ENCODE measurements at places on chromosomes 7 and 10.

- DNase-seq: no peak
These were observed 81.4 kb downstream of the ABLIM1 start for GRCh38 chr10:114576716-114577115.

GRCh38 chr7:142697270-142697669 is 52.0 kb upstream of the PRSS1 start:
- no peak for DNase-seq

DNA sequence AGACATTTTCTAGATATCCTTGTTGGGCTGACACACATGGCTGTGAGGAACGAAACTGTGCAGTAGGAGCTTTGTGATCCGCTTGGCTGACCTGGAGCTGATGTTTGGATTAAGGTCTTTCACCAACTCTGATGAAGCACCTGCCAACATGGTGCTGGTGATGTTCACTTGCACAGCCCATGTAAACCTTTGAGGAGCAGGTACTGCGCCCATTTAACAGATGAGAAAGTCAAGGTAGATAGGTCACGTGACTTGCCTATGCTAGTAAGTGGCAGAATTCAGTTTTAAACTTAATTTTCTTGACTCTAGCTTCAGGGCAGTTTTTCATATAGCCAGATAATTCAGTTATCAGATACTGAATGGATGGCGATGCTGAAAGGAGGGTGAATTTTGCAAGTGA is 351.9 kb downstream of the RPS24 start:
- no peak for DNase-seq

- no peak for DNase-seq
These were observed 199.8 kb downstream of the JCAD start for GRCh38 chr10:29859521-29860130.

GRCh38 chr7:30241767-30242166 is 42.6 kb upstream of the ZNRF2 start:
- no peak for DNase-seq

DNA sequence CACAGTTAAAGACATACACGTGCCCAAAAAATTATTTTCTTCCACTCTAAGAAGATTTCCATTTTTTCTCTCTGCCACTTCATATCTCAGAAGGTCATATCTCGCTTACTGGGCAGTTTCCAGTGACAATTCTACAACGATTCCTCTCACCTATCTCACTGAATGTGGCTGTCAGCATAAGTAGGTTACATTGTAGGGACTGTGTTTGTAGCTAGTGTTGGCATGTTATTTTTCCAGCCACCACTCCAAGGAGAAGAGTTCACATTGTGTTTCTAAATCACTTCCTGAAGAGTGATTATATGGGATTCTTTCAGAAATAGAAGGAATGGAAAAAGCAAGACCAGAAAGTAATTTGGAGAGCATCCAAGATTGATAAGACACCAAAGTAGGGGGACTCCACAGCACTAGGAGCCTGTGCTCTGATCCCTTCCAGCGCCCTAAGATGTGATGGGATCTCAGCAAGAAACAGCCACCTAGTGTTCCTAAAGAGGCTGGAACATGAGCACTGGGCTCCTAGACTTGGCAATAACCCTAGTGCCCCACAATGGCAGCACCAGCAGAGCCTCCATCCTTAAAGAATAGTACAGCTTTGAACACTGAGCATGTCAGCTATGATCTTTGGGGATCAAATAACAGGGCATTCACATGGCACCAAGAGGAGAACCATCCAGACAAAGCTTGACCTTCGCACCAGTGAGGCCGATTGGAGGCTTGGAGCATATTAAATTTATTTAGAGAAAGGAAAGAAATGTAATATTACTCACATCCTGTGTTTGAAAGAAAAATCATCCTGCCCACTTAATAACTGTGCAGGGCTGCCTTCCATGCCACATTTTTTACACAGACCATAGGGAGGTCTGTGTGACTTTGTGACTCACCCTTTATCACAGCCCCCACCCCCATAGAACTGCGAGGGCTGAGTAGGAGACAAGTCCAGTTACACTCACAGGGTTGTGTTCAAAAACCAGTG is 51.8 kb downstream of the CAV1 start:
- DNase-seq: no peak

GRCh38 chr7:157622000-157622399 is 285.2 kb downstream of the DNAJB6 start:
- no peak for DNase-seq

DNA sequence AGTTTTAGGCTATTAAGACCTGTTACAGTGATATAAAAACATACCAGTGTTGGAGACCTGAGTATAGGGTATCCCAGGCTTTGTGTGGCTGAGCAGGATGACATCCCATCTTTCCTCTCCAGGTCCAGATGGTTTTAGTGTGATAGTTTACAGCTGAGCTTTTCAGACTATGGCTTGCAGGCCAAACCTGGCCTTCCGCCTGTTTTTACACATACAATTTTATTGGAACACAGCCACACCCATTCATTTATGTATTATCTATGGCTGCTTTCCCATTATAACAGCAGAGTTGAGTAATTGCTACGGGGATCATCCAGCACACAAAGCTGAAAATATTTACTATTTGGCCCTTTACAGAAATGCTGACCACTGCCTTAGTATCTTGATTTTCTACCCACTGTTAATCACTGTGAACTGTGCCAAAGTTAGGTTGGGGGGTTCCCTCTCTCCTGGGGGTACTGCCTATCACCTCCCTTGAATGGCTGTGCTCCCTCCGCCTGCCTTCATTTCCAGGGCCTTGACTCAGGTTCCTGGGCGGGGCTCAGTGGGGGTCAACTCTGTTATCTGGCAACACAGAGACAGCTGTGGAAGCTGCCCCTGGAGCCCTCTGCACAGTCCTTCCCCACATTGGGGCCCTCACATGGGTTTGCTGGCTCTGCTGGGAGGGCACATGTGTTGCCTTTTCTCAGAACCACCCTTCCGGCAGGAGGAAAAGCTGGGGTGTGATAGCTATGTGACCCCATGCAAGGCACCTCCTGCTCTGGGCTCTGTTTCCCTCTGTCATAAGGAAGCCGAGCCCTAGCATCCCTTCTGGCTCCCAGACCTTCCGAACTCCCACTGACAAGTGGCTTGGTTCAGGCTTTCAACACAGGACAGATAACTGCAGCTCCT is 40.3 kb upstream of the SH2D4B start:
- no peak for DNase-seq

- peak; percentile 51 for DNase-seq
These were observed 7.4 kb downstream of the INPP5A start for GRCh38 chr10:132544744-132545658.

DNA sequence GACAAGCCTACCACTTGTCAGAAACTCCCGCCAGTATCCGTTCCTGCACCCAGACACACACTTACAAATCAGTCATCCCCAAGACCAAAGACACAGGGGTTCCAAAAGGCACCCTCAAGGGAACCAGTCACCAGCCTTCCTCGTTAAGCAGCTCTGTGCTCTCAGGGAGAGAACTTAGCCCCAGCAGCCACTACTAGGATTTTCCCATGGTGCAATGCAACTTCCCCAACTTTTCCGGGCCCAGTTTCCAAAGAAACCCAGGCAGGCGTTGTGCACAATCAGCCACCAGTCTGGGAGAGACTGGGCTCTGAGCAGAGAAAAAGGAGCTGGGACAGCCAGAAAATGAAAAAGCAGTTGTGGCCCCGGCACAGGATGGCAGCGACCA is 1.2 kb downstream of the DLG5 start:
- no peak for DNase-seq

DNA sequence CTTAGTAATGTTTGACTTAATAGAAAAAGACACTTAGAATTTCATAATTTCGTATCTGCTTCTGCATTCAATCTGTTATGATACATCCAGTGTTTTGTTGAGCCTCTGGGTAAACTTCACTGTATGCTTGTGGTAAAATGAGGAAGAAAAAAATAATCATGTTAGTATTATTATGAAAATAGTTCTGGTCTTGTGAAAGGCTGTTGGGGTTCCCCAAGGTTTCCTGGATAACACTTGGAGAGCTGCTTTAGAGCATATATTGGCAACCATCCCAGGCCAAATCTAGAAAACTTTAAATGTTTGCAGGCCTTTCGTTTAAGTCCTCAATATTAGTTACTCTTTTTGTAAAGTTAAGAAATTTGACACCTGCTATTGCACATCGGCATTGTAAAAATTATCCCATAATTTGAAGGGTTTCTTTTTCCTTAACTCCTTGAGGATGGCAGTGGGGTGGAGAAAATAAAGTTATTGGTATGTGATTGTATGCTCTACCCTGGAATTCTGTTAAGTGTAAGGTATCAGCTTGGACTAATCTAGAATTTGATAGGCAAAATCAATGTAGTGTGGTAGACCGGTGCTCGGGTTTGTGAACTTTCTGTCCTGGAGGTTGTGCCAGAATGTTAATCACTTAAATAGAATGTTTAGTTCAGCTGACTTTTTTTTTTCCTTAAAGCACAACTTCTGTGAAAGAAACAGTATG is 54.5 kb downstream of the WAC start:
- DNase-seq: no peak

- no peak for DNase-seq
These were observed 91.2 kb upstream of the RET start for GRCh38 chr10:42985436-42986316.

- DNase-seq: no peak
These were observed 797 bp upstream of the STMP1 start for GRCh38 chr7:135661311-135662122.

GRCh38 chr10:28020080-28020860 is 21.4 kb upstream of the ODAD2 start:
- DNase-seq: no peak

DNA sequence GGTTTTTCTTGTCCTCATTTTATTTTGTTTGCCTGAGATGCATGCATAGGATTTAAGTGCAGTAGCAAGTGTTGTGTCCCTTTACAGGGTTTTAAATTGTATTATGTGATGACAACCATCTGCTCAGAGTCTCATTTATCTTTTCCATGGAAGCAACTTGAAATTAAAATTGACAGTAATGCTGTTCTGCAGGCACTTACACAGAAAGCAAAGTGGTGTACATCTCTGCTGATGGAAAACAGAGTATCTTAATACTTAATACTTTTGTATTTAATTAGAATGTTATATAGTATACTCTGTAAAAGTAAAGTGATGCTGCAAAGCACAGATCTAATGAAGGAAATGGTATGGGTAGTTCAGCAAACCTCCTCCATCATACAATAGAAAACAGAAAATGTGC is 482.9 kb downstream of the POM121L12 start:
- DNase-seq: no peak

- no peak for DNase-seq
These were observed 325.7 kb downstream of the GATA3 start for GRCh38 chr10:8379906-8380832.

- no peak for DNase-seq
These were observed 9.5 kb downstream of the STK32C start for GRCh38 chr10:132298038-132298881.

GRCh38 chr10:52440612-52441285 is 126.7 kb downstream of the DKK1 start:
- DNase-seq: no peak

- no peak for DNase-seq
These were observed 41.3 kb downstream of the ARID5B start for GRCh38 chr10:61942604-61943461.

DNA sequence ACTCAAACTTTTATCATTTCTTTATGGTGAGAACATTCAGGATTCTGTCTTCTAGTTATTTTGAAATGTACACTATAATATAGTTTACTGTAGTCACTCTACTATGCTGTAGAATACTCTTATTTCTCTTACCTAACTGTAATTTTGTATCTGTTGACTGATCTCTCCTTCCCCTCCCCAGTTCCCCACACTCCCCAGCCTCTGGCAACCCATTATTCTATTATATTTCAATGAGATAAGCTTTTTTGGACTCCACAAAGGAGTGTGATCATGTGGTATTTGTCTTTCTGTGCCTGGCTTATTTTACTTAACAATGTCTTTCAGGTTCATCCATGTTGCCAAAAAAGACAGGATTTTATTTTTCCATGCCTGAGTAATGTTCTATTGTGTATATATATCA is 71.4 kb upstream of the DYNC1I1 start:
- DNase-seq: no peak

- DNase-seq: no peak
These were observed 46.9 kb upstream of the SEPTIN7 start for GRCh38 chr7:35753761-35754603.

DNA sequence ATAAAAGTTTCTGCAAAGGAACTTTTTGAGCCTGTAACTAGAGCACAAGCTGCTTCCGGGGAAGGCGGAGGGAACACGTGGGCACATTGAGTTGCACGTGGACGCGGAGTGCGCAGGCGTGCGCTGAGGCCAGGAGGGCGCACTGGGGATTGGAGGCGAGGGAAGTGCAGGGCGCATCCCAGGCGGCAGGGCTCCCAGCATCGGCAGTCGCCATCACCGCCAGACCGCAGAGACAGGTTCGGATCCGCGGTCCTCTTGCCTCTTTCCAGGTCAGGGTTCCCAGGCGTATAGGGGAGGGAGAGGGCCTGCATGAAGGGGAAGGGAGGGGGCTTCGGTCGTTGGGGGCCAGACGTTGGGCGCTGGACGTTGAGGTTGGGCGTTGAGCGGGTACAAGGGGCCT is at the start of gene TDRD1:
TDRD1 (plus strand) TSS at position 206 of the 400 bp plus-strand sequence. CDS start 8,479 bp downstream, outside the sequence.
- no peak for DNase-seq

GRCh38 chr10:84876116-84876999 is 548.0 kb downstream of the CCSER2 start:
- DNase-seq: no peak

- no peak for DNase-seq
These were observed 158.8 kb upstream of the GRB10 start for GRCh38 chr7:50941525-50941924.

- DNase-seq: no peak
These were observed 130.0 kb downstream of the THSD7A start for GRCh38 chr7:11701829-11702560.

- no peak for DNase-seq
These were observed 281.9 kb downstream of the EXOC4 start for GRCh38 chr7:133534816-133535215.

GRCh38 chr10:60422809-60423208 is 33.1 kb upstream of the ANK3 start:
- no peak for DNase-seq

DNA sequence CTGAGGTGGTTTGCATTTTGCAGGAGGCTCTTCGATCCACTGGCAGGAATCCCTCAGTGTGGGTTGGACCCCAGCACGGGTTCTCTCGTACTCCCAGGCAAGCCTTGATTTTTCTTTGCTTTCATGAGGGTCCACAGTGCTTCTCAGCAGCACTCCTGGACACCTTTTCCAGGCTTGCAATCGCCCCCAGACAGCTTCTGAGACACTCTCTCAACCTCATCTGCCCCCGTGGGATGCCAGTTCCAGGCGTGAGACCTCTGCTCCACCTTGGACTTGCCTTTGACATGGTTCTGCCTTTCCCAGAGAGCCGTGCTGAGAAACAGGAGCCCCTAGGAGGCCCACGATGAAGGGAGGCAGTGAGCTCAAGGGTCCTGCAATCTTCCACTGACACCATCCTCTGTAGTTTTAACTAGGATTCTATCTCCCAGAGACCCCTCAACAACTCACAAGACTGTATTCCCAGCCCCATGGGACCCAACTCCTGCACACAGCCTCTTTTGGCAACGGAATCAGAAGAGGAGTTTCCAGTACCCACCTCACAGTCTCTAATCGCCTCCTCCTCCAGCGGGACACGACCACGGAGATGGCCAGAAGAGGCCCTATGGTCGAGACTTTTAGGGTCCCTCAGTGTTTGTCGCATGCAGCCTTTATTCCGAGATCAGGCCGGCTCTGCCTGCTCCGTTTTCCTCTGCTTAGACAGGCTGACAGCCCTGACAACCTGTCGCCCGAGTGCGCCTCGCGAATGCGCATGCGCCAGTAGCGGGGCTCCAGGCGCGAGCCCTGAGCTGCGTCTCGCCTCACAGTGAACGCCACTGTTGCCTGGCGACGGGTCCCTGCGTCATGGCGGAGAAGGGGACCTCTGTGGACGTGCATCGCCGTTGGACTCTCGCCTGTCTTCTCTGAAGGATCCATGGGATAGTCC is 26.0 kb upstream of the ZNF273 start:
- no peak for DNase-seq

GRCh38 chr10:93074147-93074596 is 479 bp downstream of the CYP26A1 start:
- no peak for DNase-seq

Measured in OCI-LY7 (cell line).